Endodermal cell (in vitro differentiated cells): ENCODE measurements at places on chromosomes 4 and X.

DNA sequence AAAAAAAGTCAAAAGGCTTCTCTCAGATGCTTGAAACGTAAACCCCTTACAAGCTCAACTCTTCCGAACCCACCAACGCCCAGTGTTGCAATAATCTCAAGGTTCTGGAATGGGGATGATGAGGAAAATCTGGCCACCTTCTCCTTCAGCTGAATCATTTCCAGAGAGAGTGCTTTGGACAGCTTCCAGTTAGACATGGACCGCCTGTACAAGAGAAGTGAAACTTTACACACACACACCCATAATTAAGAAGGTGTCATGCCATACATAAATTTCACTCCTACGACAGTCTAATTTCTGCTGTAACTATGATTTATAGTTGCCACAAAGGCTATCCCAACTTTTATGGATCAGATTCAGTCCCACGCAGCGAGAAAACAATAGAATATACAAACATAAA is 72.3 kb downstream of the PRKG2 start:
- DNase-seq, result no peak

GRCh38 chr4:186651181-186651603 is 72.5 kb downstream of the FAT1 start:
- no peak for DNase-seq

- peak; percentile 83 for DNase-seq
Measured at GRCh38 chrX:134026565-134027311, 41.3 kb upstream of the GPC3 start.

- peak; percentile 44 for DNase-seq
Measured at GRCh38 chr4:141352909-141353525, 132.3 kb downstream of the ZNF330 start.

GRCh38 chr4:95107004-95107403 is 349.2 kb downstream of the BMPR1B start:
- DNase-seq, result no peak

DNA sequence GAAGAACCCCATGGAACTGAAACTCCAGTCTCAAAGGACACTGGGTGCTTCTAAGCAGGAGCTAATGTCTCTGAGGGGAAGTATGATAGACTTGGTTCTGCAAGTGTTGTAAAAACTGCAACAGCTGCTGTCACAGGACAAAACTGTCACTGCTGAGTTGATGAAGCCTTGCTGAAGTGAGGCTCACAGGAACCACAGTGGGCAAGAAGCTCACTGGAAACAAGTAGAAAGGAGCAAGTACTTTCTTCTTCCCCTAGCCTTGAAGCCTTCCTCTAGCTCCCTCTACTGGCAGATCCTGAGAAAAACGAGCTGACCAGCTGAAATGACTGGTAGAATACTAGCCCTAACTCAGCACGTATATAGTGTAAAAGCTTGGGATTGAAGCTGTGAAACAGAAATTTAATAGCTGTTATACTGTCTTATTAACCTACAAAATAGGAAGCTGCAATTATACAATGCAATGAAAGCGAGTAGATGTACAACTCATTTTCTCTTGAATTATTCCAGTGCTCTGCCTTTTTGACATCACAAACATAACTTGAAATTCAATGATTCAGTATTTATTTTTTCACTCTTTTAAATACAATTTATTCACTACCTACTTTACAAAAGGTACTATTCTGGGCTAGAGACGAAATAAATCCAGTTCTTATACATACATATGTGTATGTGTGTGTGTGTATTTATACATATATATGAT is 91.4 kb downstream of the GABRB1 start:
- DNase-seq, result peak; percentile 92

- no peak for DNase-seq
Measured at GRCh38 chrX:118577041-118577440, 81.4 kb downstream of the DOCK11 start.

- no peak for DNase-seq
Measured at GRCh38 chr4:5162909-5163508, 111.7 kb downstream of the STK32B start.

- no peak for DNase-seq
Measured at GRCh38 chr4:1804638-1805492, 11.8 kb downstream of the FGFR3 start.

- DNase-seq, result no peak
Measured at GRCh38 chr4:26764231-26764630, 96.4 kb upstream of the STIM2 start.

GRCh38 chr4:85773372-85773771 is 298.4 kb downstream of the ARHGAP24 start:
- DNase-seq, result peak; percentile 45

DNA sequence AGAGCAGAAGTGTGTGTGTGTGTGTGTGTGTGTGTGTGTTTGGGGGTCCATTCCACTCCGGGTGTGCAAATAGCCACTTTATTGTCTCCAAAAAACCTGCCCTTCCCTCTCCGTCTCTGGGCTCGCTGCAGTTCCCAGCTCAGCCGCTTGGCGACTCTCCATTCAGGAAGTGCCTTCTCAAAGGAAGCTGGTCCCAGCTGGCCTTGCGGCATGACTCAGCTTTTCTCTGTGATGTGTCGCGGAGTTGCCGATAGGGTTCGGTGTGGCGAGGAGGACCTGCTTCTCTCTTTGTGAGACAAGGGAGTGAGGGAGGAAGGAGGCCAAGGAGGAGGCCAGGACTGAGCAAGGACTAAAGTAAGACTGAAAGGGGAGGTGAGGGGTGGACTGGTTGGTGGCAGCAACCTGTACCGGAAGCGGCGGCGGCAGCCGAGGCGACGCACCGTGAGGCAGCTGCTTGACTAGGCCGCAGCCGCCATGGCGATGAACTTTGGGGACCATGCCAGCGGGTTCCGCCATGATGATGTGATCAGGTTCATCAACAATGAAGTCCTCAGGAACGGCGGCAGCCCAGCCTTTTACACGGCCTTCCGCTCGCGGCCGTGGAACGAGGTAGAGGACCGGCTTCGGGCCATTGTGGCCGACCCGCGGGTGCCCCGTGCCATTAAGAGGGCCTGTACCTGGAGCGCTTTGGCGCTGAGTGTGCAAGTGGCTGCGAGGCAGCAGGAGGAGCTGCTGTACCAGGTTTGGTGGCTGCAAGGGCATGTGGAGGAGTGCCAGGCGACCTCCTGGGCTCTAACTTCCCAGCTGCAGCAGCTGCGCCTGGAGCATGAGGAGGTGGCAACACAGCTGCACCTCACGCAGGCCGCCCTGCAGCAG is at the start of gene TEX13C:
Gene TEX13C (plus strand): TSS at position 226 of the 876 bp plus-strand sequence. CDS start 249 bp downstream, at position 475.
- no peak for DNase-seq

- no peak for DNase-seq
Measured at GRCh38 chr4:180448306-180448705, 1794.9 kb upstream of the TENM3 start.

- DNase-seq, result no peak
Measured at GRCh38 chr4:104826171-104826570, 320.5 kb upstream of the TET2 start.

GRCh38 chr4:162797108-162797507 is 369.6 kb downstream of the NAF1 start:
- no peak for DNase-seq

- peak; percentile 67 for DNase-seq
Measured at GRCh38 chrX:136711147-136711546, 63.2 kb downstream of the CD40LG start.

GRCh38 chr4:75030649-75031235 is 97.8 kb downstream of the PARM1 start:
- DNase-seq, result no peak

DNA sequence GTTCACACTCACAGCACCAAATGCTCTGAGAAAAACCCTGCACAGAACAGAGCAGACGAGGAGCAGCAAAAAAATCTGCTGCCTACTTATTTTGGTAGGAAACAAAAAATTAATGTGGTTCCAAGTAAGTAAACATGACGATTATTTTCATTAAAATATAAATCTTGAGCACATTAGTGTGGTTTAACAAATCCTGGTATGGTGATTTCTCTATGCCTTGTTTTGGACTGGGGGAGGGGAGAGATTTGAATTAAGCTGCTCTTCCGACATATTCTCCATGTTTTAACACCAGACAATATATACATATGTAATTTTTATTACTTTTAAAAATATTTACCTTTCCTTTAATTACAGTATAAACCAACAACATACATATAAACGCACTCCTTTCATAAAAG is 1.8 kb downstream of the CAMK2D start:
- no peak for DNase-seq

- DNase-seq, result no peak
Measured at GRCh38 chrX:149819371-149819770, 37.6 kb downstream of the MAGEA9 start.

- no peak for DNase-seq
Measured at GRCh38 chrX:10534611-10535010, 85.8 kb downstream of the MID1 start.

DNA sequence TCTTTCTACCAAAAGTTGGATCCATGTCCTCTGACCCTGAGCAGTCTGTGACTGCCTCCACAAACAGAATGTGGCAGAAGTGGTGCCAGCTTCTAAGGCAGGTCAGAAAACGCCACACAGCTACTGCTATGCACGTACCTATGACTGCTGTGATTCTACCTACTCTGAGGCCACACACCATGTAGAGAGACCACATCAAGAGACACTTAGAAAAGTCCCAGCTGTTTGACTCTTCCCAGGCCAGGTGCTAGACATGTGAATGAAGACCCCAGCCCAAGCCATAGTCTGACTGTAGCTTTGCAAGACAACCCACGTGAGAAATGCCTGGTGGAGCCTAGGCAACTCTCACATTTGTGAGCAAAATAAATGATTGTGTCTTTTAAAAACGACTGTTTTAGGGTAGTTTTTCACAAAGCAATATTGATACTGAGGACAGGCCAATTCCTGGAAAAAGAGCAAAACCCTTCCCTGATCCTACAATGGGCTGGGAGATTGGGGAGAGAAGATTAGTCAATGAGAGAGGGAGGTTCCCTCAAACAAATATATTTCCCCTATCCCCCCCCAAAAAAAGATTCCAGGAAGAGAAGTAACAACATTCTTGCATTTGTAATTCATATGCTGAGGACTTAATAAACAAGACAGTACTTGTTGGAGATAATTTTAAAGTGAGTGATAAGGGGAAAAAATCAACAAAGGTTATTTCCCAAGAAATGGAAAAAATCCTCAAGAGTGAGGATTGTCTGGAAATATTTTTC is 33.3 kb downstream of the FRYL start:
- peak; percentile 71 for DNase-seq

- peak; percentile 20 for DNase-seq
Measured at GRCh38 chr4:8333726-8334460, 64.3 kb downstream of the HTRA3 start.

- no peak for DNase-seq
Measured at GRCh38 chr4:780716-781492, 45.0 kb downstream of the CPLX1 start.

GRCh38 chr4:63233671-63234070 is 1175.6 kb downstream of the TECRL start:
- DNase-seq, result no peak

DNA sequence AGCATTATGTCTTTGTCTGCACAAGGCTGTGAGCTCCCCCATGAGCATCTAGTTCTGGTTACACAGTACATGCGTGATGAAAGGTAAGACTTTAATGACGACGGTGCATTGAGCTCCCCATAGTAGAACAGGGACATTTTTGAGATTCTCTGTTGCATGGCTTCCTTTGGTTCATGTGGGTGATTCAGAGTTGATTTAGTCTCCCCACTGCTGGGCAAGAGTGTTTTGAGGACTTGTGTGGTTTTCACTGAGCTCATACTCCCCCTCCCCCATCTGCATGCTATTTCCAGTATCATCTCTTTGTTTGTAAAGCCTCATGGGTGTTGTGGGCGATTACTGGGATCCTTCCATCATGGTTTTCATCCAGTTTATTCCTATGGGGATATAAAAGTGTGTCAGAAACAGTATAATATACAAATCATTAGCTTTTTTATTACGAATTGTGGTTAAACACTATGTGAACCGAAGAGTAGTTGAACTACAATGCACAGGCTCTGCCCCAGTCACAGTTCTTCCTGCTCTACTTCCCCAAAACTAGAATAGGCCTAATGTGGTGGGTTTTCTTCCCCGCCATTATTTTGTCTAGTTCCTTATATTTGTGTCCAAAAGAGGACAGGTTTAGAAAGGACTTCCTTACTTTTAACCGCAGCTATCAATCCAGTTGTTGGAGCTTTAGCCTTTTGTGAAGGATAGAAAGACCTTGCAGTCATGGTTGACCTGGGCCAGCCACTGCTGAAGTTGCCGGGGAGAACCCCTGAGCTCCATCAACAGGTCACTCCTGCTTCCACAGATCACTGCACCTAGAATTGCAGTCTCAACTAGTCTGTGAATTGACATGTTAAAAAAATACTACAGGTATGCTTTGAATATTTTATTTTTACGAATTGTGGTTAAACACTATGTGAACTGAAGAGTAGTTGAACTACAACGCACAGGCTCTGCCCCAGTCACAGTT is 30.4 kb downstream of the KIT start:
- DNase-seq, result no peak

DNA sequence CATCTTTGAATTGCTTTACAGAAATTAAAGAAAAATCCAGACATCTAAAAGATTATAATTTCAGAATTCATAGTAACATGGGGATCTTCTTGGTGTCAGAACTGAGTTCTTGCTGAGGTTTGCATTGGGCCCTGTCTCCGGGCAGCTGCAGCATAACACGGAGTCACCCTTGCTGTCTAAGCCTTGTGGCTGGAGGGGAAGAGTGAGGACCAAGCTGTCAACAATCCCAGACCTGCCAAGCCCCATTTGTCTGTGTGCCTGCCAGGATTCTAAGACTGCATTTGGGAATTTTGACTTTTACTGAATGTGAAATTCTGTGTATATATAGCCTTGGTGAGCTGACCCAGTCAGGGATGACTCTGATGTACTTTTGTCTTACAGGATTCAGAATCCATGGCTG is 25.2 kb upstream of the NAP1L5 start:
- DNase-seq, result no peak

DNA sequence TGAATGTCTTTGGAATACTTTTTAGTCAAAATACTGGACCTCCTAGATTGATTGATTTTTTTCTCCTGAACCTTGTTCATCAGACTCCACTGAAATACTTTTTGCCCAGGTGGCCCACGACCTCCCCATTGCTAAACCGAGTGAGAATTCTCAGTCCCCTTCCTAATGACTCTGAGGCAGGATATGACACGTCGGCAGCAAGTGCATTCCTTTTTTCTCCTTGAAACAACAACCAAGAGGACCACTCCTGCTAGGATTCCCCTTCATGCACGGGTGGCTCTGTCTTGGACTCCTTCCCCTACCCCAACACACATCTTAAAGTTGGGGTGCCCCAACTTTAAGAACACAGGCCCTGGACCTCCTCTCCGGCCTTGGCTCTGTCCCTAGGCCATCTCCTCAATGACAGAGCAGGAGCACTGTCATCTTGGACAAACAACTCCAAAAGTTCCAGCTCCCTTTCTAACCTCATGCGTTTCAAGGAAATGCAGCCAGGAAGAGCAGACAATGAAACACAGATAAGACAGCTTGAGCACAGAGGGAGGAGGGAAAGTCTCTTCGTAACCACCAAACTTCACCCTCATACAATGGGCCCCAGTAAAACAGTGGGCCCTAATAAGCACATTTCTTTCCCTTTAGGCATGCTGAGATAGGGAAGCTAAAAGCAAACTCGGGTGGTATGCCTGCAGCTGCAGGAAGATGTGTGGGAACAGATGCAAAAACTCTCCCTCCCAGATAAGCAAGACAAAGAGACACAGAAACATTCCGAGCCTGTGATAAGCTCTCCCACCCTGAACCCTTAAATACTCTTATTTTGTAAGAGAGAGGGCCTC is 33.9 kb downstream of the ZBTB49 start:
- peak; percentile 50 for DNase-seq

- DNase-seq, result no peak
Measured at GRCh38 chr4:105797225-105797624, 88.6 kb downstream of the GSTCD start.

GRCh38 chr4:79353075-79353474 is 27.2 kb upstream of the NAA11 start:
- DNase-seq, result no peak
